ENCODE measurements at places on chromosomes 1 and 21.

- H3K4me3 ChIP-seq, result peak overlapping the region; percentile 35
- H3K4me1 ChIP-seq, result peaks cover 54% of the 10 kb centered on the region
- no peaks in the 10 kb centered on the region for H3K27me3 ChIP-seq
- H3K27ac ChIP-seq, result peak overlapping the region; percentile 80
- no peak for DNase-seq
Measured at GRCh38 chr1:31580513-31580870, 4.2 kb downstream of the TINAGL1 start.

DNA sequence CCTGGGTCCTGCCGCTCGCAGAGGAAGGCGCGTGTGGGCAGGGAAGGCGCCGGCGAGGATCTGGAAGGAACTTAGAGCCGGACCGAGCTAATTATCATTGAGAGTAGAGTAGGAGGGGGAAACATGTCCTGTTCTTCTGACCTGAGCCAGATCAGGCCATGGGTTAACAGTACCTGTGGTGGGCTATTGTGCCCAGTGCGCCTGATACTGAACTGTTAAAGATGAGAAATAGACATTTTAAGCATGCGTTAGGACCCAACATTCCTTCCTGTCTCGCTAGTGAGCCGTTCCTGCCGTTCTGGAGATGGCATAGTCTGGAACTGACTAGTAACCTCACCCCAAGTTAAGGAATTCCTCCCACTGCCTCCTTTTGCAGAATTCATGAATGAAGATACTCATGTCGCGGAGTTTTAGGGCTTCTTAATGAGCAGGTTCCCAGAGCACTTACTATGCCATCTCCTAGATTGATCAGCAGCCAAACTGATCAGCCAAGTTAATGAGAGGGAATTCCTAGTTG is 870 bp downstream of the STRIP1 start:
- peak overlapping the region; percentile 95 for H3K27ac ChIP-seq
- H3K27me3 ChIP-seq, result no peaks in the 10 kb centered on the region
- H3K4me3 ChIP-seq, result peak overlapping the region; percentile 98
- peaks cover 26% of the 10 kb centered on the region for H3K4me1 ChIP-seq

DNA sequence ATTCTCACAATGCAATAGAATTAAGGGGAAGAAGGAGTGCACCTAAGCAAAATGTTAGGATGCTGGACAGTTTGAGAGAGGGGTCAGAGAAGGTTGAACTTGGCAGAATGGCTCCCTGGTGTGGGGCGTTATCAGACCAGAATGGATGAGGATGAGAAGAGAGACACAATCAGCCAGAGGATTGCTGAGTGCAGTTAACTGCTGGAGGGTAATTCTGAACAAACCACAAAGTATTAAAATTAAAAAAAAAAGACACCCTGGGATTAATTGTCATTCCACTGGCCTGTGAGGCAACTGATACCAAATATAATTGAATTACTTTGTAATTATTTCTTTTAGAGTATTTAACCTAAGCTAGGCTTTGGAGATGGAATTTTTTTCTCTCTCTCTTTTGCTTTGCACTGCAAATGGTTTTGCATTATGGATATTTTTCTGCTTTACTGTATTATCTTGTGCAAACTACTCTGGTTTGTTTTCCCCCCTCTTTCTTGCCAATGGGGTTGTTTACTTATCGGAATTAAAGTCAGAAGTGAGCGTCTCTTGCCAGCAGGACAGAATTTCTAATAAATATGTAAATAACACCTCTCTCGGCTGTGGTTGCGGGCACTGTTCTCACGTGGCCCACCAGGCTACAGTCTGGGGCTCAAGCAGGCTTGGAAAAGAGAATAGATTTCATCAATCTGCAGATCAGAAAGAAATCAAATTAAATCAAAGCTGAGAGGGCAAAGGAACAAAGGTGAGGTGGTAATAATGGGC is 572.9 kb upstream of the CAMK1G start:
- no peaks in the 10 kb centered on the region for H3K27me3 ChIP-seq

- H3K36me3 ChIP-seq, result no peaks in the 10 kb centered on the region
- no peaks in the 10 kb centered on the region for H3K27me3 ChIP-seq
- DNase-seq, result no peak
- H3K27ac ChIP-seq, result no peak overlapping the region
- H3K4me3 ChIP-seq, result no peak overlapping the region
- no peaks in the 10 kb centered on the region for H3K4me1 ChIP-seq
Measured at GRCh38 chr1:185479796-185480195, 162.8 kb upstream of the IVNS1ABP start.

- no peaks in the 10 kb centered on the region for H3K36me3 ChIP-seq
Measured at GRCh38 chr1:111220302-111220890, 7.1 kb upstream of the CHI3L2 start.

DNA sequence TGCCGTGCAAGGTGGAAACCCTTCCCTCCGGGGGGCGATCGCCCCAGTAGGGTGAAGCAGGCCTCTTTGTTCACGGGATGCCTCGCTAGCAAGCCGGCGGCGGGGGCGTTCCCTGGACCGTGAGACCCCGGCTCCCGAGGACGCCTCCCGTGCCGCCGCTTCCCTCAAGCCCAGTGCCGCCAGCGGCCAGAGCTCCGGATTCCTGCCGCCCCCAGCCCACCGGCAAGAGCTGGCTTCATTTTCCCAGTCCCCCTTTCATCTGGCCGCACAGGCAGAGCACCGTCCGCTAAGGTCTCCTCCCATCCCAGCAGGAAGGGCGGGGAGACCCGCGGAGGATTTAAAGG is 16.3 kb downstream of the IER5 start:
- peak overlapping the region; percentile 86 for H3K27ac ChIP-seq
- H3K27me3 ChIP-seq, result no peaks in the 10 kb centered on the region
- DNase-seq, result no peak
- H3K4me1 ChIP-seq, result peaks cover 40% of the 10 kb centered on the region
- H3K4me3 ChIP-seq, result peak overlapping the region; percentile 68
- no peaks in the 10 kb centered on the region for H3K36me3 ChIP-seq

DNA sequence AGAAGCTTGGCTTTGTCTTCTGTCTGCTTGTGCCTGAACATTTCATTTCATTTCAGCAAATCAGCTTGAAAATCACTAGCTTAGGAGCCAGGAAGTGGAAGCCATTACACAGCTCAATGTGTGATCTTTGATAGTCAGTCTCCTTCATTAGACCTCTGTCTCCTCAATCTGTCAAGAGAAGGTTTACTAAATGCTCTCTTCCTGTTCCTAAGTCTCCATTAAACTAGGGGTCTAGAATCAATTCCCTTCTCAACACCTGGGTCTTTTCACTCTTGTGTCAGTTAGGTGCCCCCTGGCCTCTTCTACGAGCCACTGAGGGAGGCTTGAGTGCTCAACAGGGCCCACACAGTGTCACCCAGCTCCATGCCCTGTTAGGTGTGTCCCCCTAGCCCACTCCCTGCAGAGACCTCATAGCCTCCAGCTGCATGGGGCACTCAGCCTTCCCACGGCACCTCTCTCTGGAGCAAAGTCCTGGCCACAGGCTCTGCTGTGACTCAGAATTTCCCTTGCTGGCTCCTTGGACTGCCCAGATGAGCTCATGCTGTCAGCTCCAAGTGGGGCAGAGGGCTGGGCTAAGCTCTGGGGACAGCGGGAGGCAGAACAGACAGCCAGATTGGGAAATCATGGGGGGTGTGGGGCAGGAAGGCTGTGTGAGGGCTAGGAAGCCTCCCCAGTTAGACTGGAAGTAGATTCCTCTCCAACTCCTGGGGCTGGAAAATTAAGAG is 115.7 kb upstream of the IPO9 start:
- peak; percentile 100 for DNase-seq
- H3K4me3 ChIP-seq, result no peak overlapping the region
- peaks cover 85% of the 10 kb centered on the region for H3K4me1 ChIP-seq
- no peaks in the 10 kb centered on the region for H3K27me3 ChIP-seq

DNA sequence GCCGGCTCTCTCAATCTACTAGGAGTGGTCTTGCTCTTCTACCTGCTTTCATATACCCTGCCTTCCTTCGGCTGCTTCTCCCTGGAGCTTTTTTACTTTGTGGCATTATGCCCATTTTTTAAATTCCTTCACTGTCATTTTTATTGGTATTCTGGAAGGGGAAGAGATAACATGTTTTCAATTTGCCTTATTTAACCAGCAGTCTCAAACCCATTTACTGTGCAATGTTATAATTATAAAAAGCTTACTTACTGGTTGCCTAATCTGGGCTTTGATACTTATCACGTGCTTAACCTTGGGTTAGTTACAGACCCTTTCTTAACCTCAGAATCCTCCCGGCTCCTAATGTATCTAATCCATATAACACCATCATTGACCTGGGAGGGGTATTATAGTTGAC is 128.1 kb downstream of the SIPA1L2 start:
- H3K27ac ChIP-seq, result no peak overlapping the region
- DNase-seq, result no peak
- H3K4me3 ChIP-seq, result no peak overlapping the region

DNA sequence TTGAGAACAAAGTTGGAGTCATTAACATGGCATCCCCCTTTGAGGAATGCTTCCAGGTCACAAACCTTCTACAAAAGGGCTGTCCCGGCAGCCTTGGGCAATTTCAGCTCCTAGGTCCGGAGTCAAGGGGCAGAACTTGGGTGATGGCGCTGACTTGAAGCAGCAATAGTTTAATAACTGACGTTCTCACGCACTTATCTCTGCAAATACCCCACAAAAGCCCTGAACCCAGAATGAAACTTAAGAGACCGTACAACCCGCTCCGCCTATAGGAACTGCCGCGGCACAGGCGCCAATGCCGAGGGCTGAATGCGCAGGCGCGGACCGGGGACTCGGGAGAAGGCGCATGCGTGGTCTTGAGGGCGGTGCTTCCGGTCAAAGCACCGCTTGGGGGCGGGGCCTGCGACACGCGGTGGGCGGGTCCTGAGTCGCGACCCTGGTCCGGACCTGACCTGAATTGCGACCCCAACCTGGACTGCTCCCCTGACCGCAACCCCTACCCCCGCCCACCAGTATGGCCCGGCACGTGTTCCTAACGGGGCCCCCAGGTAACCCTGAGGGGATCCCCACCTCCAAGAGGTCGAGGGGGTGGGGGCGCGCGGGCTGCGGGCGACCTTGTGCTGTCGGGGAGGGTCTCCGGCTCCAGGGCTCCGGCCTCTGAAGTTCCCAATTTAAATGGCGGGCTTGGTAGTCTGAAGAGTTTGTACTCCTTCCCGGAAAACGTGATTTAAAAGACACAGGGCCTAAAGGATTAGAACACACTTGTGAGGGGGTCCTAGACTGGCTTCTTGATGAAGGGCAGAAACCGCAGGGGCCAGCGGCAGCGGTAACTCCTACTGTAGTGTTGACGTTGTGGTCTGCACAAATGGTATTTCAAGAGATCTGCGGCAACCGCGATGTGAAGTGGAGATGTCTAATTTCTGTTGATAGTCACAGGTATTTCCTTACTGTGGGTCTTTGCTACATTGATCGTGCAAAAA is at the start of gene NTPCR:
TSS of gene NTPCR (plus strand) at position 415 of the 980 bp plus-strand sequence. CDS start at position 515, 100 bp downstream.
- no peaks in the 10 kb centered on the region for H3K27me3 ChIP-seq
- DNase-seq, result no peak
- H3K27ac ChIP-seq, result peak within 1 kb of the TSS; percentile 77
- H3K36me3 ChIP-seq, result no peaks in the 10 kb centered on the region
- H3K4me1 ChIP-seq, result peaks cover 27% of the 10 kb centered on the region
- peak within 1 kb of the TSS; percentile 72 for H3K4me3 ChIP-seq

GRCh38 chr1:98351561-98351960 is 310.0 kb upstream of the SNX7 start:
- no peak overlapping the region for H3K4me3 ChIP-seq
- H3K27me3 ChIP-seq, result no peaks in the 10 kb centered on the region
- no peaks in the 10 kb centered on the region for H3K36me3 ChIP-seq

DNA sequence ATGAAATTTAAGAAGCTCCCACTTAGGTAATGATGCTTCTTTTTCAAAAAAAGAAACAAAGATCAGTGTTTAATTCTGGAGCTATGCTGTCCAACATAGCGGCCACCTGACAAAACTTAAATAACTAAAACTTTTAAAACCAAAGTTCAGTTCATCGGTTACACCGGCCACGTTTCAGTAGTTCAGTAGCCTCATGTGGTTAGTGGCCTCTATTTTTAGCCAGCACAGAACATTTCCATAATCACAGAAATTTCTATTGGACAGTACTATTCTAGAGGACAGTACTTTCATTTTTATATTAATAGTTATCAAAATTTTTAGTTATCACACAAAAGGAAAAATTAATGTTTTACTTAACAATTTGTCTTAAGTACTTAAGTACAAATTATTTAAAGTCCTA is 141.0 kb downstream of the USP25 start:
- no peaks in the 10 kb centered on the region for H3K36me3 ChIP-seq
- H3K4me3 ChIP-seq, result no peak overlapping the region
- H3K27ac ChIP-seq, result no peak overlapping the region
- DNase-seq, result no peak

DNA sequence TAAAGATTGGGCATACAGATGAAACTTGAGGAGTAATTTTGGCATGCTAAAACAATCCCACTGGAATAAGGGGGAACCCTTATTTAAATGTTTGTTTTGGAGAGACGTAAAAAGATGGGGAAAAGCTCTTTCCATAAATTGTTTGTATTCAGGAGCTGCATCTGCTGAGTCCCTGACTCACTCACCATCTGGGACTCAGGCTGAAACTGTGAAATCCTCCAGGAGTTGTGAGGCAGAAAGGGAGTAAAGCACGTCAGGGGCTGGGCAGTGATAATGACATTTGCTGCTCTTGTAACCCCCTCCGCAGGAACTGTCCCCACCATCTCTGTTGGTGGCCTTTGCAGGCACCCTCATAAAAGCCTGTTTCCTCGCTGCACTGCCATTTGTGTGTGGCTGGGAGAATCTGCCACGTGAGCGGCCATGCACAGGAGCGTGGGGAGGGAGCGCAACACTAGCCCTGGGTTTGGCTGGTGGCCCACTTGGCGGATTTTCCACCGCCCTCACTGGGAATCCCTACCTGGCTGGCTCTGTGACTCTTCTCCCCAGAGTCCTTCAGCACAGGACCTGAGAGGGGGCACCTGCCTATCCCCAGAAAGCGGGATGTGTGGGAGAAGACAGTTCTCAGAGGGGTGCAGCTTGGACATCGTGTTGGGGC is 45.3 kb downstream of the ZSCAN20 start:
- no peaks in the 10 kb centered on the region for H3K36me3 ChIP-seq
- H3K4me3 ChIP-seq, result no peak overlapping the region
- no peak overlapping the region for H3K27ac ChIP-seq
- no peaks in the 10 kb centered on the region for H3K4me1 ChIP-seq
- DNase-seq, result no peak
- H3K27me3 ChIP-seq, result no peaks in the 10 kb centered on the region

DNA sequence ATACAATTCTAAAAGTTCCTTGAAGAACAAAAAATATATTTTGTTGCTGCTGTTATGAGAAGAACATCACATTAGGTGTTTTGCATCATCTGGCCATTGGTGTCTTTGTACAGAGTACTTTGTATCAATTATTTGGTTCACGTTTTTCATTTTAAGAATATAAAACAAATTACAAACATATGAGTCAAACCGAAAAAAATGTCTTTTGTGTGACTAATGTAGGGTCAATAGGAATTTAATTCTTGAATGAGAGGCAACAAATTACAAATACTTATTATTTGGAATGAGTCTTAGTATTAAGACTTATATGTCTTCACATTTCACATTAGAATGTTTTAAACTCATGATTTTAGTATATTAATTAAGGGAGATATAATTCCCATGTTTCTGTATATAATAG is 54.8 kb downstream of the NR5A2 start:
- no peaks in the 10 kb centered on the region for H3K4me1 ChIP-seq
- H3K36me3 ChIP-seq, result no peaks in the 10 kb centered on the region
- no peak overlapping the region for H3K4me3 ChIP-seq

- no peaks in the 10 kb centered on the region for H3K27me3 ChIP-seq
- H3K4me1 ChIP-seq, result no peaks in the 10 kb centered on the region
- no peak overlapping the region for H3K27ac ChIP-seq
- no peak for DNase-seq
- no peak overlapping the region for H3K4me3 ChIP-seq
Measured at GRCh38 chr1:17839641-17840196, 84.6 kb downstream of the ACTL8 start.

- no peak for DNase-seq
- no peaks in the 10 kb centered on the region for H3K36me3 ChIP-seq
- H3K4me3 ChIP-seq, result no peak overlapping the region
Measured at GRCh38 chr1:210413951-210414350, 85.2 kb downstream of the HHAT start.

Data from vagina (tissue), 2 donors.